ENCODE measurements at places on chromosomes 3 and 15.

DNA sequence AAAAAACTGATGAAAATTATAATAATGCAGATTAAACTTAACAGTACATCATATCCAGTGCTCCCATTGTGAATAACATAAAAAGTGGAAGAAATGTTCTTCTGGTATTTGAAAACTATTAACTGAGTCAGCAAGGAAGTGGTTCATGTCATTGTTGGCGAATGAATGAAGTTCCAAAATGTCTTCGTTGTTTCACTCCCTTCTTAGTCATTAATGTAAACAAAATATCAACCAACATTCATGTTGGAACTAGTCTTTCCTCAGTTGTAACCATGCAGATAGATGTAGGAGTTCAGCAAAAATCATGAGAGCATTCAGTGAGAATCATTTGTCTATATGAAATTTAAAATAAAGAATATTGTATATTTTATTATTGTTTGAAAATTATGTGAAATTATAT, 44.1 kb upstream of the ICE2 start:
- no peak for DNase-seq

- no peak for DNase-seq
Measured at GRCh38 chr3:174408310-174408709, 450.8 kb upstream of the NAALADL2 start.

DNA sequence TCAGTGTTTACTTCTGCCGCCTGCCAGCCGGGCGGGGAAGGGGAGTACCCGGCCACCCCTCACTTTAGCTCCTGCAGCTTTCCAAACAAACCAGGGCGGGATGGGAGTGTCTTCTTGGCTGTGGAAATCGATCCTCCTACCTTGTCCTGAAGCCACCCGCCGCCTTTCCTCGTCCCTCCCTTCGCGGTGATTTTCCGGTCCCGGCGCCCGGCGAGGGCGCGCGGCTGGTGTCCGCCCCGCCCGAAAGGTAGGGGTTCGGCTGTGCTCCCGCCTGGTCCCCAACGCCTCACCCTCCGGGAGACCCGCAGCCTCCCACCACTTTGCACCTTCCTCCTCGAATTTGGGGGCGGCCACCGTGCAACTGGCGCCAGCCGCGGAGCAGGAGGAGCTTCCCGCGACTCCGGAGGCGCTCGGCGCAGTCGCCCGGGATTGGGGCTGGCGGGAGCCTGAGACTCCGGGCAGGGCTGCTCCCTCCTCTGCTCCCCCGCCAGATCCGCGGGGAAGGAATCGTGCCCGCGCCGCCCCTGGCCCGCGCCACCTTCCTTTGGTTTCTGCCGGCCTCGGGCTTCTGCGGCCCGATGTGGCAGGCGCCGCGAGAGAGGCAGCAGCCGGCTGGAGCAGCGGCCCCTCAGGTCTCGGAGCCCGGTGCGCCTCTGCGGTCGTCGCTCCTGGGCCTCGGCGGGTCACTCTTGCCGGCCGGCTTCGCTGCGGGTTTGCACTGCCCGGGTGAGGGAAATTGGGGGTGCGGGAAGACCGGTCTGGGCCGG, 30.7 kb upstream of the ST3GAL6 start:
- DNase-seq, result no peak

GRCh38 chr3:76474632-76475031, 565.3 kb upstream of the ROBO2 start:
- no peak for DNase-seq

- DNase-seq, result no peak
Measured at GRCh38 chr3:113035387-113035982, 44.7 kb downstream of the GTPBP8 start.

Data from activated T-cell treated with anti-CD3 and anti-CD28 coated beads for 48 hours (primary cell).